Kidney glomerular epithelial cell (primary cell): ENCODE measurements at places on chromosomes 12 and 14.

GRCh38 chr14:95935228-95935822 is 58.7 kb downstream of the TUNAR start:
- DNase-seq, result peak; percentile 6

- no peak for DNase-seq
These were observed 7.4 kb upstream of the MYH7 start for GRCh38 chr14:23442721-23443356.

DNA sequence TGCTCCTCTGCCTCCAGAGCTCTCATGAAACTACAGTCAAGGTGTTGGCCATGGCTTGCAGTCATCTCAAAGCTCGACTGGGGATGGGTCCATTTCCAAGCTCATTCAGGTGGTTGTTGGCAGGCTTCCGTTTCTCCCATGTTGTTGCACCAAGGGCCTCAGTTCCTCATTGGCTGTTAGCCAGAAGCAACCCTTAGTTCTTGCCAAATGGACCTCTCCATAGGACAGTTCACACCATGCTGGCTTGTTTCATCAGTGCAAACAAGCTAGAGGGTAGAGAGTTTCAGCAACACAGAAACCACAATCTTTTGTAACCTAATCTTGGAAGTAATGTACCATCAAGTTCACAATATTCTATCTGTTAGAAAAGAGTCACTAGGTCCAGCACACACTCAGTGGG is 22.7 kb upstream of the PPM1A start:
- DNase-seq, result no peak

- no peak for DNase-seq
These were observed 737.1 kb upstream of the FLRT2 start for GRCh38 chr14:84792722-84793410.

GRCh38 chr12:87086118-87086891 is 830.1 kb upstream of the MGAT4C start:
- peak; percentile 6 for DNase-seq

DNA sequence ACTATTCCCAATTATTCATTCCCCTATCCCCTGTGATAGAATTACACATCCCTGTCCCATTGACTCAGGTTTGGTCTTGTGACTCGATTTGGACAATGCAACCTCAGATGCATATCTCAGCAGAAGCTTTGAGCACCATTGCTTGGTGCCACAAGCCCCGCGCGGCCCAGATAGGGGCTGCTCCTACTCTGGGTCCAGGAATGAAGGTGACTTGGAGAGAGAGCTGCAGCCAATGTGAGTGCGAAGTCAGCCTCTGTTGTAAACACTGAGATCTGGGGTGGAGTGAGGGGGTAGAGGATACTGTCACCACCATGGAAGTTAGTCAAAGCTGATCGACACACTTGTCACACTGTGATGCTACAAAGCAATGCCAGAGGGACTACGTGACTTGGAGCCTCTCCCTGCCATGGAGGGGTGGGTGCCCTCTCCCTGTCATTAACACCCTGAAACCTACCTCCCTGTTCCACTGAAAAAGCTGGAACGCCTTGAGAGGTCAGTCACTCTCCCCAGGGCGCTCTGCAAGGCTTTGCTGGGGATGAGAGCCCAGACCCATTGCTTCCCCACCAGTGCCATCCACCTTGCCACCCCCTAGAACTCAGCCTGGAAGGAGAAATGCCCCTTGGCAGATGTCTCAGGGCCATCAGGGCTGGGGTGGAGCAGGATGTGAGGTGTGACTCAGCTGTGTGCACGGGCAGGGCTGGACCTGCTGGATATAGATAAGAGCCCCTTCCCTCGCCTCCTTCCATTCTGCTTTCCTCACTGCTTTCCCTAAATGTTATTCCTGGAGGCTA is 6.6 kb upstream of the PLEK2 start:
- DNase-seq, result no peak
